Esophagus muscularis mucosa (tissue), 4 donors: ENCODE measurements at places on chromosomes 6 and 20. TPM values are rescaled to one million over a fixed set of nuclear protein-coding genes. Genes with fewer than 3 reads are reported as not detected.

Gene FAM229B
- 10.6 TPM for total RNA-seq

Gene CDYL
- total RNA-seq: 47.9 TPM

Gene SLX4IP
- total RNA-seq: 2.1 TPM

Gene BPI
- not detected for total RNA-seq

- no peak for DNase-seq
Observed at GRCh38 chr6:84449220-84449619, 221.8 kb upstream of the CEP162 start.

DNA sequence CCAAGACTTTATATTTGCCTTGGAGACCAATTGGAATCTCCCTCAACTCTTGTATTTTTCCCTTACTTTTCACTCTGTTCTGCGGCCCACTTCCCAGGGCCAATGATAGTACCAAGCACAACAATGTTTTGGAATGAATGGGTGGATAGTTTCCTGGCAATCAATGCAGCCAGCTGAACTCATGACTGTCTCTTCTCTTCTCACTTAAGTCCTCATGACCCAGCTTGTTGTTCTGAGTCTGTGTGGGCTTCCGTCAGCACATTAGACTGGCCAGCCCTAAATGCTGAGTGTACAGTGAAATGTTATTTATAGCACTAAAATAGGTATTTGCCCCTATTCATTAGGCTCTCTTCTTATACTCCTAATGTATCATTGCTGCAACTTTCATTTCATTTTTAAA is 5.6 kb upstream of the MBOAT1 start:
- no peak for DNase-seq

- no peak for DNase-seq
Observed at GRCh38 chr6:163667372-163668060, 253.0 kb downstream of the QKI start.

DNA sequence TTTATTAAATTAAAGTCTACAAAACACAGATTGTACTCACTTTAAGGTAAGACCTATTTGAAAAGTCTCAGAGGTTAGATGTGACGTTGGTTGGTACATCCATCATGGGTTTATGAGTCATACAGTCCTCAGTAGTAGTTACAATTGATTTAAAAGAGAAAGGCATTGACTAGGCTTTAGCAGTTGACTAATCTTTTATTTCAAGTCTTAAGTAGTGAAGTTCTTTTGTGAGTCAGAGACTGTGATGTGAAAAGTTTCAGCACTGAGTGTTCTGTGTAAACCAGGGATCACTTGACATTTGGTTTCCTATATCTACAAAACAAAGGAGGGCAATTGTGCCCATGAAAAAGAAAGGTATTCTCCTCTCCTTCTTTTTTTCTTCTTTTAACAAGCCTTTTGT is 221.3 kb downstream of the GRIK2 start:
- no peak for DNase-seq

DNA sequence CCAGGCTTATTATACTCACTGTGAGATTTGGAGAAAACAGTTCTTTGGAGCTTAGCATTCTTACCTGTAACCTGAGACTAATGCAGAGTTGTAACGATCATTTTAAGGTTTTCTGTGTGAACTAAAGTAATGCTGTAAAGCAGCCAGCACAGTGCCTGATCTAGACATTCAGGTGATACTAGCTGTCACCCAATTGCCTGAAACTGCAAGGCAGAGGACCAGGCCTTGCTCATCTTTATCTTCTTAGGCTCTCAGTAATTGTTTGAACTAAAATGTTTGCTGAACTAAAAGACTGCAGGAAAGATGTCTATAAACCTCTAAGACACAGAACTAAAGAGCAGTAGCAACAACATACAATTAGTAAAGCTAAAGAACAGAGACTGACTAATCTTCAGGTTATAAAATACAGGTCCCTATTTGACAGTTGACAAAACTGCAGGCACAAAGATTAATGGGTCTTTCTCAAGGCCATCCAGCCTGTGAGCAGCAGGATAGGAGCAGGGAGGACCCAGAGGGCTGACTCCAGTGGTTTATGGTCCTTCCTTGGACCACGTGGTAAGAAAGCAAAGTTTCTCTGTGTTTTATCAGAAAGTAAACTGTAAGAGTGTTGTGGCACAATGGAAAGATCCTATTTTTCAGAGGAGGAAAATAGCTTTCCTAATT is 31.4 kb downstream of the SMLR1 start:
- no peak for DNase-seq

- DNase-seq: no peak
Observed at GRCh38 chr6:112839525-112839961, 492.4 kb downstream of the RFPL4B start.

DNA sequence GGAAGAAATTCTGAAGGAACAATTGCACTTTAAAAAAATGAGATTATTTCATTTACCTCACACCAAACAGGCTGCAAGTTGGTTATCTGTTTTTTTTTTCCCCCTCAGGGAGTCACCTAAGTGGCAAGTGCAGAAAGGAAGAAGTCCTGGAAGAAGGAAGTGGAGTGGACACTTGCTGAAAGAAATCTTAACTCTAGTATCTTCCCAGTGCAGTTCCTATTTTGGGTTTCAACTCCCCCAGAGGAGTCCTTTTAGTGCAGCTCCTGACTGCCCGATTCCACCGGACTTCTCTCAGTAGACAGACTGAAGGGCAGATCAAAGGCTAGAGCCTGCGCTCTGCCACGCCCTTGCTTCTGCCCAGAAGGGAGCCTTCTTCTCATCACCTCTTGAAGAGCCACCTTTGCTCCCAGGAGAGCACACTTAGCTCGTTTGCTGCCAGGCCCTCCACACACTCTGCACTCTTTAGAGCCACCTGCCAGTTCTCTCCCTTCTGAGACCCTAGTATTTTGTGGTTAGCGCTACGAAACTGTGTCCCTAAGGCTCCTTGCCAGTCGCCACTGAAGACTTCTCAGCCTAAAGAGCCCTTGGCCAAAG is 4.9 kb downstream of the MTCL3 start:
- DNase-seq: no peak

GRCh38 chr20:10579942-10580341 is 93.9 kb downstream of the JAG1 start:
- DNase-seq: no peak

DNA sequence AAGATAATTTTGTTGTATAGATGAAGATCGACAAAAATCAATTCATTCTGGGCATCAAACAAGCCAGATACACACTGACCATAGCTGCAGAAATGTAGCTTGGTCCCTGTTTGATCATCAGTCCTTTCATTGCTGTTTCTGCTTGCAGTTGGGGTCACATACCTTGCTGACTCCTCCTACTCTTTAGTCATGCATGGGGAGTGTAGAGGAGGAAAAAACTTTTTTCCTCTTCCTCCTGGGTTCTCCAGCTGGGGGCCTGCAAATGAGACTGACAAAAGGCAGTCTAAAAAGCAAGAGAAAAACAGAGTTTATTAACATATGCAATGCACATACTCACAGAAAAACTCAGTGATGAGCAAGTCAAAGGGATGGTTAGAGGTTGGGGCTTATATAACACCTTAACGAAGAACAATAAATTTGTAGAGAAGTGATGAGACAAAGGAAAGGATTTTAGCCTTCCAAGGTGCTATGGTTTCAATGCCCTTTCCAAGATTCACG is 105.8 kb downstream of the QRSL1 start:
- DNase-seq: no peak

- DNase-seq: no peak
Observed at GRCh38 chr20:18588574-18588933, 700 bp downstream of the DTD1 start.

GRCh38 chr20:51688600-51689244 is 79.5 kb downstream of the ATP9A start:
- no peak for DNase-seq

- no peak for DNase-seq
Observed at GRCh38 chr6:127952176-127952575, 51.3 kb upstream of the THEMIS start.
